B cell (primary cell): ENCODE measurements at places on chromosomes 4 and X.

- DNase-seq: no peak
Observed at GRCh38 chrX:119816300-119816699, 24.9 kb upstream of the RPL39 start.

- no peak for DNase-seq
Observed at GRCh38 chr4:134422776-134423175, 221.2 kb upstream of the PABPC4L start.

DNA sequence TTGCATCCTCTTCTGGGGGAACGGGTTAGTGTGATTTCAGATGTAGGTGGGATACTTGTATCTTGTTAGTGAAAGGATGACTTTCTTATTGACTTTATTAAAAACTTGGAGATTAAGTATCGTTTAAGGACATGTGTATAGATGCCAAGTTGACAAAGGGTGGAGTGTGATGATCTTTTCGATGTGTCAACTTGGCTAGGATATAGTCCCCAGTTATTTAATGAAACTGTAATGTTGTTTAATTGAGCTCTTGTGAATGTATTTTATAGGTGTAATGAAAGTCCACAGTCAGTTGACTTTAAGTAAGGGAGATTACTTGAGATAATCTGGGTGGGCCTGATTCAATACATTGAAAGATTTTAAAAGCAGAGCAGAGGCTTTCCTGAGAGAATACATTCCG lies 127.0 kb downstream of the AASDH start:
- DNase-seq: no peak

DNA sequence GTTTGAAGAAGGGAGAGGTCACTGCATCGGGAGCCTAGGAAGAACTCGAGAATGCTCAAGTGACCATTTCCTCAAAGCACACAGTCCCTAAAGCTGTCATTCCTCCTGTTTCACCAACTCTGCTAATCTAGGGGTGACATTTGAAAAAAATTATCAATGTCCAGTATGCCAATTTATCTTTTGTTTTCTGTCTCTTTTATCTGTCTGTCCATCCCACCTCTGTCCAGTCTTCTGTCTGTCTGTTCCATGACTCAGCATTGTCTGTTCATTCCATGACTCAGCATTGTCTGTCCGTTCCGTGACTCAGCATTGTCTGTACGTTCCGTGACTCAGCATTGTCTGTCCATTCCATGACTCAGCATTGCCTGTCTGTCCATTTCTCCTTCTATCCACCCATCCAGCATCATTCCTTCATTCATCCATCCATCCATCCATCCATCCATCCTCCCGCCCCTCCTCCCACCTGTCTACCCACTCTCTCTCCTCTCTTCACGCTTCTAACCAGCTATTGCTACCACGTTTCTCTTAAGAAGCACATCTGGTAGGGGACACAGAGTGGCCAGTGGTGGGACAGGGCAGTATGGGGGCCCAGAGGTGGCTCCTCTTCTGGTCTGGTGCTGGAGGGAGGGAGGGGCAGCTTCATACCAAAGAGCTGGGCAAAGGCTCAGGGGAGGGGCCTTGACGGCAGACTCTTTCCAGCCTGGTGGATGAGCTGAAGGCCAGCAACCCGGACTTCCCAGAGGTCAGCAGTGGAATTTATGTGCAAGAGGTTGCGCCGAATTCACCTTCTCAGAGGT lies 34.1 kb downstream of the HTRA3 start:
- DNase-seq: no peak

GRCh38 chr4:77911091-77911490 lies 48.5 kb downstream of the MRPL1 start:
- DNase-seq: no peak

DNA sequence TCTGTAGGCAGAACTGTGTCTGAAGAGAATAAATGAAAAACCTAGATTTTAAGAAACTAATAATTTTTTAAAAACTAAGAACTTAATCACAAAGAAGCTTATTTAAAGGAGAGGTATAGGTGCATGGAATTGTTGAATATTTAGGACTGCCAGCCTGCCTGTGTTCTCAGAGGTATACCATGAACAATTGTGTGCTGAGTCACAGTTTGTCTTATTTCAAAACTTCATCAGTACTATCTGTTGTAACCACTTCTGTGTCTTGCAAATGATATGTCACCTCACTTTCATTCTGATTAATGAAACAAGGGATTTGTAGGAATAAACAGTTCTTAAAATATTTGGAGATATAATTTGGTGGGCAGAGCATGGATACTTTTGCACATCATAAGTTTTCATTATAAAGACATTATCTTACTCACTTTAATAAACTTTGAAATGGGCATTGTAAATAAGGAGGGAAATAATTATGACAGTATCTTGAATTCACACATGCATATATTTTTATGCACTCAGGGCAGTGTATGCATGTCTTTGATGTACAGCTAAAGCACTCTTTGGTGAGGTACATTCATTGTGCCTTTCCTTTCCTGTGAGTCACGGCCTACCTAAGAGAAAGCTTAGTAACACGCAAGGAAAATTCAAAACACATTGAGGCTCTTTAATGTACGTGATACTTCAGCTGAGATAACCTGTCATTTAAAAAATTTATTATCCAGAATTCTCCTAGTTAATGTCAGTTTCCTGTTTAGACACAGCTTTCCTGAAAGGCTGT lies 31.7 kb downstream of the STOX2 start:
- DNase-seq: no peak

- DNase-seq: no peak
Observed at GRCh38 chr4:86818841-86819240, 30.3 kb downstream of the SLC10A6 start.

DNA sequence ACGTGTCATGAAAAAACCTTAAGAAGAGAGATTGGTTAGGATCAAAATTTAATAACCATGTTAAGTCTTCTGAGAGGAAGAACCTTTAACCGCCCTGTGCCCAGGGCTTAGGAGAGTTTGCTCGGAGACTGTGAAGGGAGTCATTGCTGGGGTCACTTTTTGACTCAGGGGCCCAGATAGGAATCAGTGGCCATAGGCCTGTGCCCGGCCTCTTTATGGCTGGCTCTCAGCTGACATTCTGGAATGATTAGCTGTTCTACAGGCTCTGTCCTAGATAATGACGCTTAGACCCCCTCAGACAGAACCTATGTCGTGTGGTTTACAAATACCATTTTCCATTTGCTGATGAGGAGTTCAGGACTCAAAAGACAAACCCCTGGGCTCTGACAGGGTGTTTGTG lies 174.1 kb downstream of the DCLK2 start:
- no peak for DNase-seq

GRCh38 chr4:168654848-168655174 lies 158.0 kb downstream of the PALLD start:
- DNase-seq: no peak

DNA sequence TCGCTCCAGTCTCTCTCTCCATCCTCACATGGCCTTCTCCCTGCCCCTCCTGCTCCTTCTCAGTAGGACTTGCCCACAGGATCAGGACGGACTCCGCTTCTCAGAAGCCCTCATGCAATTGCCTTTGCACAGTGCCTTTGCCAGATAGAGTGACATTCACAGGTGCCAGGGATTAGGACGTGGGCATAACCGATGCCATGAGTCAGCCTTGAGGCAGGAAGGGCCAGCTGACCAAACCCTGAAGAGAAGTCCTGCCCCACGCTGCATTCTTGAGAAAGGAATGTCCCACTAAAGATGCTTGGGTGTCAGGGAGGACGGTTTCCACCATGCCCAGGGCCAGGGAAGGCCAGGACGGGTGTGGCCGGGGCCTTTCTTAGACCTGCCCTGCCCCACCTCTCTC lies 6.6 kb upstream of the GRPEL1 start:
- DNase-seq: no peak

DNA sequence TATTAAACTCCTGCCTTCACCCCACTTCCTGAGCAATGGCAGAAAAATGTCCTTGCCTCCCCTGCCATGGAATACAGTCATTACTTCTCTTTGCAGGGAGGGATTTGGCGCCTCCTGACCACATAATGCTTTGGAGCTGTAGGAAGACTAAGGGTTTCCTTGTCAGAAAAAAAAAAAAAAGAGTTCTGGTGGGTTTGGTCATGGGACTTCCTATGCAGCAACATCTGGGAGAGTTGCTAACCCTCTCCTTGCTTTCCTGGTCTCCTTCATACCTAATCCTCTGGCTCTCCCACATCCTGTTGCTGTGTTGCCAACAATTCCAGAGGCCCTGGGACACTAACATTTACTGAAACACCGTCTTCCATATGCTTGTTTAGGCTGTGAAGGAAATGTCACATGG lies 75.1 kb upstream of the MBNL3 start:
- no peak for DNase-seq

GRCh38 chrX:120335289-120335688 lies 24.0 kb upstream of the TMEM255A start:
- no peak for DNase-seq

- DNase-seq: no peak
Observed at GRCh38 chr4:53830511-53830910, 233.9 kb downstream of the CHIC2 start.

GRCh38 chrX:118115953-118116712 lies 477 bp downstream of the KLHL13 start:
- peak; percentile 3 for DNase-seq

DNA sequence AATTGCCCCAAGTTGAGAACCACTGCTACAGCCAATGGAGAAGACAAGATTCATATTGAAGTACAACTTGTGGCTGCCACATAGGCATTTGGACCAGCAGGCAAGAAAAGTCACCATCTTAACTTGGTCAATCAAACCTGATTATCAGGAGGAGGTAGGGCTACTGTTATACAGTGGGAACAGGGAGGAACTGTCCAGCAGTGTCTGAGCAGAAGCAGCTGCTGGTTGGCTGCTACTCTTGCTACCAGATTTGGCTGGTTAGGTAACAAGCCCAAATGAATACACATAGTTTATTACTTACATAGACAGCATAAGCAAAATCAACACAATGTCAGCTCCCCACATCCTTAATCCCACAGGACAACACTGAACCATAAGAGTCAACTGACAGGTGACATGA lies 39.4 kb downstream of the ATP1B4 start:
- no peak for DNase-seq

DNA sequence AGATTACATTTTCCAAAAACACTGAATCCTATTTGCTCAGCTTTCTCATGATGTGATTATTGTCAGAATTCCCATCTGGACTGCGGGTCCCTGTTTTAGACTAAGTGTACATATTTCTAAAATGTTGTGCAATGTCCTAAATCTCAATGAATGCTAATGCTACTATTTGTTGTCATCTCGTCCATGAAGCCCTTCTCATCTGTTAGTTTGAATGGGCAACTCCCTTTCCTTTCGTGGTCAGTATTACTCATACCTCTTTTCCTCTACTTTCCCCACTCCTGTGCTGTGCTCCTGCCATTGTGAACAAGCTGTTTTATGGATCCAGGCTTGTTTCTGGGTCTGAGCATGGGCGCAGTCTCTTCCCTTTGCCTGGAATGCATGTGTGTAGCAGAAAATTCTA lies 91.0 kb downstream of the MID1 start:
- DNase-seq: no peak

DNA sequence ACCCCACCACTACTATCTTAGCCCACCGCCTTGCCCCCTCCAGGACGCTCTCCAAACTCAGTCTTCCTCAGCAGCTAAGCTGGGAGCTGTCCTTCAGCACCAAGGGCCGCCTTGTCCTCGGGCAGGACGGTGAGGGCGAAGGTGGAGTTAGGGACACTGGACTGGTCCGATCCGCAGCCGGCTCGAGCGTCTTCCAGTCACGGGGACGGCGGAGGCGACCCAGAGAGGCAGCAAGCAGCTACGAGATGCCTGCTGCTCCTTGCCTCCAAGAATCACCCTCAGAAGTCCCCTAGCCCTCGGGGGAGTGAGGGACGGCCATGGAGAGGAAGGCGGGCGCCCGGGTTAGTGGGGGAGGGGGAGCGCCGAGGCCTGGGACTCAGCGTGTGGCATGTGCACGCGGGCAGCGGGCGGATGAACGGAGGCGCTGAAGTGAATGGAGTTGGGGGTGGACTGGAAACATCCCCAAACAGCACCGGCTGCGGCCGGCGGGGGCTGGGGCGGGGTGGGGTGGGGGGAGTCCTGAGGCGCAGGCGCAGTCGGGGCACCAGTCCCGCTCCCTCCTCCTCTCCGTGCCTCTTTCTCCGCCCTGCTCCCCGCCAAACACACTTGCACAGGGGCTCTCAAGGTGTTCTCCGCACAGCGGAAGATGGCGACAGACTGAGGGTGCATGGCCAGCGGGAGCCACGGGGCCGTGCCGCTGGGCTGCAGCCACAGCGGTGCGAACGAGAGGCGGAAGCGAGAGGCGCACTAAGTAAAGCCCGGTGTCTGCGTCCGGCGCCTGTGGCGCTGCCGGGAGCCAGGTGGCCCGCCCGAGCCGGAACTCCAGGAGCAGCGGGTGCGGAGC lies at the start of gene NALF2:
Gene NALF2, plus strand, starts transcription at position 545 of the 844 bp plus-strand sequence. CDS start 957 bp downstream, outside the sequence.
- peak; percentile 16 for DNase-seq

- DNase-seq: peak; percentile 78
Observed at GRCh38 chr4:17595471-17596005, 18.5 kb downstream of the LAP3 start.

- no peak for DNase-seq
Observed at GRCh38 chr4:95761871-95762270, 78.0 kb upstream of the PDHA2 start.

GRCh38 chr4:77193511-77194102 lies 36.6 kb downstream of the CCNG2 start:
- peak; percentile 91 for DNase-seq

- DNase-seq: peak; percentile 49
Observed at GRCh38 chrX:109856974-109857373, 123.9 kb upstream of the ACSL4 start.

- no peak for DNase-seq
Observed at GRCh38 chr4:177182728-177183127, 126.9 kb upstream of the NEIL3 start.

DNA sequence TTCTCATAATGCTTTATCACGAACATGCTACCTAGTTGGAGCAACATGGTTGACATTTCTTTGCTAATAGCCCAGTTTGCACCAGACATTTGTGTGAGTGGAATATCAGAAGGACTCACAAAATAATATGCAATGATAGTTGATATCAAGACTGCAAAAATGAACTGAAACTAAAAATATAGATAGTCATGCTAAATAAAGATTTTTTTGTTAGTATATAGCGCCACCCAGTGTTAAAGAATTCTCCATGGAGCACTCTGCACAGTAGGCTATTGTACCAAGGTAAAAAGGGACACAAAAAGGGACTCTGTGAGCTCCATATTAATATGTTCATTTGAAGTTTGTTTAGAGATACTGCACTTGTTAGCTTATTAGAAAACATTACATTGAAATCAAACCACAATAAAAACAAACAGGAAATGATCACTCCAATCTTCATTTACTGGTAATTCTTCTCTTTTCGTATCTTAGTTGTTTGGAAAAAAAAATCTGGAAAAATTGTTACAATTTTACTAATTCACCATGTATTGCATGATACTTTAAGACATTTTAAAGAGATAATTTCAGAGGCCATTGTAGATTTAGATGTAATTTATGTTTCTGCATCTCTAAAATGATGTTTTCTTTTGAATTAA lies 1509.6 kb downstream of the ADGRL3 start:
- DNase-seq: no peak

- no peak for DNase-seq
Observed at GRCh38 chr4:80192937-80193336, 4.4 kb upstream of the PRDM8 start.

- no peak for DNase-seq
Observed at GRCh38 chr4:81876106-81876505, 404.4 kb upstream of the RASGEF1B start.
